ELR (cell line): ENCODE measurements at places on chromosomes 1 and 21.

DNA sequence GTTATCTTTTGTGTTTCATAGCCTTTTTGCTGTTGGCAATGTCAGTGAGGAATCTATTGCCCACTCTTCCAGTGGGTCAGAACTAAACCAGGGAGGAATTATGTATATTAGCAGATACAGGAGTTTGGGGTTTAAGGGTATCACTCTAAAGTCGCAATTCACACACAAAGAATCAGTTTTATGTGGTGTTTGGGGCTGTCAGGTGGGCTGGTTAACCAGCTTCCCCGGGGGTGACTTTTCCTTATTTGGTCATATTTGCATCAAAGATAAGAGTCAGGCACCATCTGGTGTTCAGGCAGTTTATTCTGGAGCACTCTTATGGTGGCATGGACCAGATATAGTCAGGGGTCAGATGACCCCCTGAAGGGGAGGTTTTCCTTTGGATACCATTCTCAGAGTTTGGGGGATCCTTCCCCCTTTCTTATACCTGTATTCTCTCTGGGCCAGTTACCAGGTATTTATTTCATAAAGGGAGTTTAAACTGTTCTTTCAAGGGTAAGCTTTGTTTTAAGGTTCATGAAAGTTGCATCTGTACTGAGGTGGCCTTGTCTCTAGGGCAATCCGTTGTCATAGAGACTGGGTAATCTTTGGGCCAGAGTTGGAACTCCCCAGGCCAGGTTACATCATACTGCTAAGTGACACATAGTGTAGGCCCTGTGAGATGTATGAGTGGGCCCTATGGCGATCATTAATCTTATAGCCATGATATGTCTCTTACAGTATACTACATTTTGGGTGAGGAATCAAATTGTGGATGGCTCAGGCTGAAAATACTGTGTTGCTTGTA lies 148.2 kb downstream of the RWDD3 start:
- DNase-seq, result no peak

DNA sequence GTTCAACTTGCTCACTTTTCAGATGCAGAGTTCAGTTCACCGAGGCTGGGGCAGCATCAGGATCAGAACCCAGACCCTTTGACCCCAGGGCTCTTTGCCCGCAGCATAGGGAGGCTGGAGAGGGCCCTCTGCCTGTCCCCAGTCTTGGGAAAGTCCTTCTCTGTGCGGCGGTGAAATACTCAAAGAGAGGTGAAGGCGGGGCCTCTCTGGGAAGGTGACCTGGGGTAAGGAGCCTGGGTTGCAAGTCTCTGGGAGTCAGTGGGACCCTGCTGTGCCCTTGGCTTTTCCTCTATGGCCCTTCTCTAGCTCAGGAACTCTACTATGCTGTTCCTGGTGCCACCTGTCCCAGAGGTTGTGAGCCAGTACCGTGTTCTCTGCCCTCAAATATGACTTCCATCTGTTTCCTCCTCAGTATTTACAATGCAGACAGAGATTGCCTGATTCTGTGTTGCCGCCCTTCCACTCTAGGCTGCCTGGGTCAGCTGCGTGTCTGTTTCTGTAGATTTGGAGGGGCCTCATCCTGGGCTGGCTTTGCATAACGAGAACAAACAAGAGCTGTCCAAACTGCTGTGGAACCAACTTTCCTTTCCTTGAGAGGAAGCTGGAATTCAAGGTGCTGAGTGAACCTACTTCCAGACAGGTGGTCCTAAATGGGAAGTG lies 18.7 kb upstream of the ZBTB21 start:
- no peak for DNase-seq

- no peak for DNase-seq
Measured at GRCh38 chr1:213623862-213624261, 363.9 kb upstream of the PROX1 start.

DNA sequence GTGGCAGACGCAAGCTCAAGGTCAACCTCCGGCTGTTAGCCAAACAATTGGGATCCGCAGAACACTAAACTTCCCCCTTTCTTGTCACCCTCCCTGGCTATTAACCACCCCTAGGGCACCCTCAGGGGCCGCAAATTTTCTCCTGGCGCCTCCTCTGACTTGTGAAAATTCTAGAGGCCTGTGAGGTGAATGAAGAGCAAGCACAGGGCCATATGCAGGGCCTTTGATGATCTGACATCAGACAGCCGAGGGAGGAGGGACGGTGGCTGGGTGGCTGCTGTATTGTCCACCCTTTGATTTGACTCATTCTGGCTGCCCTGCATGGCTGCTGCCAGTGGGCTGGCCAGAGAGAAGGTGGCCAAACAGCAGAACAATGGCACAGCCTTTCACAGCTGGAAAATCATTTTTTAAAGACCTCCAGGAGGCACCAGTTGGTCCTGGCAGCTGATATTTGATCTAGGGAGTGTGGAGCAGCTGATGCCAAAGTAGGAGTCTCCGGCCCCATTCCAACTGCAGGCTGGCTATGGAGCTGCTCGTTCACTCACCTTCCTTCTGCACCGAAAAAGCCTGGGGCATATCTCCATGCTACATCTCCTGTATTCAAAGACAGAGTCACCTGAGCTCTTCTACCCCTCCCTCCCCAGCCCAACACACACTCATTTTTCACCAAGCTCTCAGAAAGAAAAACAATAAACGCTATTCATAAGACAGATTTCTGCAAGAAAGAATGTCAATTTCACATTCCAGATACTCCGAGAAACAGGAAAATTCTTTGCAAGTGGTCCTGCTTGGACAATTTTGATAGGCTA lies 44.9 kb upstream of the BARHL2 start:
- DNase-seq, result no peak

GRCh38 chr1:8533907-8534306 lies 216.0 kb downstream of the SLC45A1 start:
- no peak for DNase-seq
